ENCODE measurements at places on chromosomes 2 and 18.
A peak's percentile ranks its signal among the peaks of the same experiment; 100 is the strongest.

DNA sequence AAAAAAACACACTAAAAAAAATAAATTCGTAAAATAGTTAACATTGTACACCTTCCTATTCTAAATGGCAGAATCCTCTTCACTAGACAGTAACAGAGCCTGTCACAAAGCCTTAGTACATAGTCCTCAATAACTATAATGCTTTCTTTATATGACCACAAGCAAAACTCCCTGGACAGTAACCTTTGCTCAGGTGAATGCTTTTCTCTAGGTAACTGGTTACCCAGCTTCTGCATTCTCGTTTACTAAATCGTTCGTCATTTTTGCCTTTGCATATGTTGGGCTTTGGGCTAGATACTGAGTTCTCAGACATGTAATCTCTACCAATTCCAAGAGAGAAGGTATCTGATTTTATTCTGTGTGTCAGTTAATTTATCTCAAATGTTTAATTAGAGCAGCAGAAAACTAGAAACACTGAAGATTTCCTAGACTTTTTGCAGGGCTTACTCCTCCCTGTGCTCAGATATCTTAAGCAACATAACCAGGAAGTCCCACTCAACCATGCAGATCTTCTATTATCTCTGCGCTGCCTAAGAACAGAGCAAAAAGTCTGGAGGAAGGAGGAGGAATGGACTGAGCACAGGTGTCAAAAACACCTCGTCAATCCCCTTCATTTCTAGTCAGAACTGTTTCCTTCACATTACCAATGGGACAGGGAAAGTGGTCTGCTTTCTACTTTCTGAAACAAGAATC lies 247.7 kb downstream of the SOCS6 start:
- no peak for DNase-seq

DNA sequence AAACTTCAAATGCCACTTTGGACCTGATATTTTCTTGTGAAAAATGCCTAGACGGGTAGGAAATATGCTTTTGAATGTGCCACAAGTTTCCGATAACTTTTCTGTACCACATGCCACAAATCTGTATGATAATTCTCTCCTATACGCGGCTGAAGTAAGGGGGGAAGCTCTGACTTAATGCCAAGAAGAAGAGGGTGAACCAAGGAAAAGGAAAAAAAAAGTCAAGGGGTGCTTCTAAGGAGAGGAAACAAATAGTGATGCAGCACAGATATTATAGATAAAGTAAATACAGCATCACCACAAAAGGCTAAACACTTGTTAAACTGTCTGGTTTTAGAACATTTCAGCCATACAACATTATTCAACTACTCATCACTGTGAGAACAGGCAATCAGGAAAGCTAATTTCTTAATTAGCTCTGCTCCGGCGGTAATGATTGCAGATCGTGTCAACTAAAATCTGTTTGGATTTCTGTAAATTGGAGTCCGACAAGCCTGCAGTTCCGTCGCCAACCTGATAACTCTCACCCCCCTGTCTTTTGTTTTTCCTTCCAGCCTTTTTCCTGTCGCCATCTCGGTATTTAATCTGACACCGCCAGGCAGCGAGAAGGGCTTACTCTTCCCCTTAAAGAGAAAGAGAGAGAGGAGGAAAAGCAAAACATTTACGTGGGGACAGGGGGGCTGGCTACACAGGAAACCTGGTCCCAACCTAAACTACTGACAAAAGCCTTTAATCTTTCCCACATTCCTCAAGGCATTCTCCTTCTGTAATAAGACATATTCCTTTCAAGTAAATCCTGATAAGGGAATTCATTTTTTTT lies 67.5 kb downstream of the ZEB2 start:
- DNase-seq = peak; percentile 7

DNA sequence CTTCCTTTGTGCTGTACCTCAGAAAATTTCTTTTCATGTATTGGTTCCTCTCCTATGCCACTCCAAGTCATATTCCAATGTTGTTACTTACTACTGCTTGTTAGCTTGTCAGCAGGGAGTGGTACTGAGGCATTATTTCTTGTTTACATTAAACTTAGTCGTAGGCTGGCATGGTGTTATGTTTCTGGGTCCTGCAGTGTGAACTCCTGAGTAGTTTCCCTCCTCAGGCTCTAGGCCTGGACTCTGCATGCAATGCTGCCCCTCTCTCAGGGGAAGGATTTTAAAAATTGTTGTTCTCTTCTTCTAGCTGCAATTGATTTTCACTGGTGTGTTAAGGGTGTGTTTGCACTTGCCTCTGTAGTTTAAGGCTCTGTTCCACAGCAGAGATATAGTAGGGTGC lies 671.6 kb downstream of the PLCL1 start:
- DNase-seq = no peak

GRCh38 chr2:170162271-170162632 lies 15.7 kb upstream of the MYO3B start:
- no peak for DNase-seq

DNA sequence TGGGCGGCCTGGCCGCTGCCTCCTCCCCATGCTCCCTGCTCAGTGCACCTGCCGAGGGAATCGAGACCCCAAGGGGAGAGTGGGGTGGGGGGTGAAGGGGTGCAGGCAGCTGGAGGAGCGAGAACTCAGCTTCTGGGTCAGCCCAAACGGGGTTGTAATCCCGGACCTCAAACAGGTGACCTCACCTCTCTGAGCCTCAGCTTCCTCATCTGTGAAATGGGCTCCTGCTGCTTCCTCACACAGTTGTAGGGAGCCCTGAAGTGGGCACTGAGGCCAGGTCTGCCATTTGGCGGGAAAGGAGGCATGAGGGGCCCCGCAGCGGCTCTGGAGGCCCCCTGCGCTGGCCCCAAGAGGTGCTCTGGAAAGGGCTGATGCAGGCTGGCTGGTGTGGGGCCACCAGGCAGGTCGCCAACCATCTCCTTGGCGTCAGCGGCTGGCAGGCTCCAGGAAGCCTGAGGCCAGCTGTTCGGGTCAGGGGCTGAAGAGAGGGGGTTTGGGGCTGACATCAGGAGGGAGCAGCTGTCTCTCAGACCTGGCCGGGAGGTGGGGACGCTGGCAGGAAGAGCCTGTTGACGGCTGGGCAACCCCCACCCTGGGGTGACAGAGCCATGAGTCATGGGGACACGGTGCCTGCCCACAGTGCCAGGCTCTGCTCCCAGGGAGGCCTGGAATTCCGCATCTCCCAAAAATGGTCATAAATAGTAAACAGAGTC lies 4.9 kb downstream of the KLHL30 start:
- peak; percentile 34 for DNase-seq

DNA sequence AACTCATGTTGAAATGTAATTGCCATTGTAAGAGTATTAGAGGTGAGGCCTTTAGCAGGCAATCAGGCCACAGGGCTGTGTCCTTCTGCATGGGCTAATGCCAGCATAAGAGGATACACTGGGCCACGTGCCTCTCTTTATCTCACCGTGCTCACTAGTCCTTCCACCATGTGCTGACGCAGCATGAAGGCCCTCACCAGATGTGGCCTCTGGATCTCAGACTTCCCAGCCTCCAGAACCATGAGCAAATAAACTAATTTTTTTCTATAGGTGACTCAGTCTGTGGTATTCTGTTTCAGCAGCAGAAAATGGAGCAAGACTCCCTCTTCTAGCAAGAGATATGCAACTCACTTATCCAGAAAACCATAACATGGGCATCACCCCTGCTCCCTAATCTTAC lies 149.7 kb upstream of the ZNF236 start:
- no peak for DNase-seq

- DNase-seq = no peak
Observed at GRCh38 chr2:238615187-238615586, 188.5 kb downstream of the ASB1 start.

DNA sequence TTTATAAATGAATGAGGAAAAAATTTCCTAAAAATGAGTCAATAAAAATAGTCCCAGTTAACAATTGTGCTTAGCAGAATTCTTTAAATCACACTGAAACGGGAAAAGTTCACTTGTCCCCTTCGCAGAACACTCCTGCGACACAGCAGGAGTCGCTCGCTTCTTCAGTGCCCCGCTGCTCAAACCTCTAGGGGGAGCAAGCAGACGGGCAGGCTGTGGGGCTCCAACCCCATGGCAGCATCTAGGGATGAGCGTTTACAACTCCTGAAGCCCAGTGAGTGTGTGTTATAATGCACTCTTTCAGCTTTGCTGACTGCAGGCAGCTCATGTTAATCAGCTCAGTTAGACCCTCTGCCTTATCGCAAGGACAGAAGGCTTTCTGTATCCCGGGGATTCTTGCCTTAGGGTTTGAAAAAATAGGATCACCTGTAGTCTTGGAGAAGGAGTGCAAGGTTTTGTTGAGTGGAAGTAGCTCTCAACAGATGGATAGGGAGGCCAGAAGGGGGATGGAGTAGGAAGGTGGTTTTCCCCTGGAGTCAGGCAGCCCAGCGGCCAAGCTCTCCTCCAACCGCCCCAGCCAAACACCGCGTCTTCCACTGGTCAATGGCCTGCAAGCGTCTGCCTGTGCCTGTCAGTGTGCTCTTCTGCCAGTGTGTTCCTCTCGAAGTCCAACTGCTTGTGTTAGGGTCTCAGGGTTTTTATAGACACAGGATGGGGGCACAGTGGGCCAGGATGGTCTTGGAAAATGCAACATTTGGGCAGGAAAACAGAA lies 1977.7 kb upstream of the LRRTM1 start:
- DNase-seq = no peak

DNA sequence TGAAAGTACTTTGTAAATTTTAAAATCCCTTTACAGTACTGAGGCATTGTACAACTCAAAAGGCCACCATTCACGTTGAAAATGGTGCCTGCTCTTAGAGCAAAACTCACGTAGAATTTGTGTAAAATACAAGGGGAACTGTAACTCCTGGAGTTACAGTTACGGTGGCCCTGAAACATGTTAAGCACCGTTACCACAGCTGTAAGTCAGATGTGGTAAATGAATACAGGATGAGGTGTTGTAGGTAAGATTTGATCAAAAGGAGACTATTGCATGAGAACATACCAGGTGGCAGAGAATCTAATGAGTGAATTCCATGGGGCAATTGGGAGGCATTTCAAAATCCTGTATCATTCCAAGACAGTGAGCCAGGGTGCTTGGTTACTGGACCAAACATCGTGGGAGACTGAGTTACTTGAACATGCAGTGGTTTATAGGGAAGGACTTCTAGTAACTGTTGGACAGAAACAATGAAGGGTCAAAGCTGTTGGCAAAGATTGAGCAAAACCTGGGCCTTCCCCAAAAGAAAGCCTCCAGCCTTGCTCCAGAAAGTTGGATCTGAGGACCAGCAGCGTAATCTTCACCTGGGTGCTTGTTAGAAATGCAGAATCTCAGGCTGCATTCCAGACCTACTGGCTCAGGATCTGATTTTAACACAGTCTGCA lies 535.8 kb upstream of the POU3F3 start:
- no peak for DNase-seq

- DNase-seq = no peak
Observed at GRCh38 chr2:196798980-196799379, 503 bp downstream of the GTF3C3 start.

DNA sequence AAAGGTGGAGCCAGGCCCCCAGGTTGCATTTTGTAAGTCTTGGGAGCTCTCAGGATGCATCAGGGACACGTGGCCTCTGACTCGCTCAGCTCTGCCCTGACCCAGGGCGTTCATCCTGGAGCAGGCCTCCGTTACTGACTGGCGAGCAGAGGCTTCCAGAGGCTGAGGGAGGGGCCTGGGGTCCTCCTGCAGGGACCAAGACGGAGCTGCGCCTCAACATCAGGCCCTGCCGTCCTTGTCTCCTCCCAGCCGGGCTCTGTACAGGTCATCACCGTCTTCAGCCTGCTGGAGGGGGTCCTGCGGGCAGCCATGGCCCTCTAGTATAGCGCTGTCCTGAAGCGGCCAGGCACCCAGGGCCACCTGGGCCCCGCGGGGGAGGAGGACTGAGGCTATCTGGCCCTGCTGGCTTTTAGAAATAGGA lies 10.2 kb upstream of the ALPP start:
- DNase-seq = no peak

GRCh38 chr2:7165736-7166135 lies 248.5 kb downstream of the RNF144A start:
- no peak for DNase-seq

DNA sequence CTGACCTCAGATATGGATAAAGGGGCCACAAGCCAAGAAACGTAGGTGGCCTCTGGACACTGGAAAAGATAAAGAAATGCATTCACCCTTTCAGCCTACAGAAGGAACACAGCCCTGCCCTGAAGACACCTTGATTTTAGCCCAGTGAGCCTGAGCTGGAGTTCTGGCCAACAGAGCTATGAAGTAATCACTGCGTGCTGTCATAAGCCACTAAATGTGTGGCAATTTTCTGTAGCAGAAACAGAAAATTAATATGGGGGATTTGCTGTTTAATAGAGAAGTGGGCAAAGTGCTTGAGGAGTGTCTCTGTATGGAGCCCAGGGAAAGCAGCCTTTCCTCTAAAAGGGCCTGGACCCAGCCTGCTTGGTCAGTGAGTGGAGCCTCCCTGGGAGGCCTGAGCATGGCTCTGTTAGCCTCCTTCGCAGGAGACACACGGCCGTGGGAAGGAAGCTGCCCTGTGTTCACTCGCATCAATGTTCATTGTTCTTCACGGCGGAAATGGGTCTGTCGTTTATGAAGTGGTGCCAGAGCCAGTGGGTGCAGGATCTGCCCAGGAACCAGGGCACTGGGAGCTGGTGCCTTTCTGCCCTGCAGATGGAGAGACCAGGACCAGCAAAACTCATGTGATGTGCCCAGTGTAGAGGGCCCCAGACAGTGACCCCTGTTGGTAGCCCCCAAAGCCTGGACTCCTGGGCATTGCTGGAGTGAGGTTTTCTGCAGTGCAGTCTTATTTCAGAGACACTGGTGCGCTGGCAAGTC lies 268.9 kb downstream of the NDUFA10 start:
- no peak for DNase-seq

- DNase-seq = no peak
Observed at GRCh38 chr18:27772081-27772480, 404.8 kb downstream of the CDH2 start.

DNA sequence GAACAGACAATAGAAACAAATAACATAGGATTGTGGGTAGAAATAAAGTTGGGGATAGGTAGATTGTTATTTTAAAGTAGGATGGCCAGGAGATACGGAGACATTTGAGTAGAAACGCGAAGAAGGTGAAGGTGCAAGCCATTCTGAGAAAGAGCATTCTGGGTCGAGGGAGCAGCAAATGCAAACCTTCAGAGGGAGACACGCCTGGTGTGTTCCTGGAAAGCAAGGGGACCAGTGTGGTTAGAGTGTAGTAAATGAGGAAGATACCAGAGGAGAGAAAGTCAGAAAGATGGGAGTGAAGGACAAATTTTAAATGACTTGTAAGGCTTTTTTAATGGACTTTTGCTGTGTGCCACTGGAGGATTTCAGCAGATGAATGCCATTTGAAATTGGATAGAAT lies 1.7 kb downstream of the CYP20A1 start:
- no peak for DNase-seq

All from activated CD4-positive, alpha-beta T cell treated with anti-CD3 and anti-CD28 coated beads for 48 hours (primary cell).